IPS DF 6.9 (cell line): ENCODE measurements at places on chromosomes 7 and 10.

DNA sequence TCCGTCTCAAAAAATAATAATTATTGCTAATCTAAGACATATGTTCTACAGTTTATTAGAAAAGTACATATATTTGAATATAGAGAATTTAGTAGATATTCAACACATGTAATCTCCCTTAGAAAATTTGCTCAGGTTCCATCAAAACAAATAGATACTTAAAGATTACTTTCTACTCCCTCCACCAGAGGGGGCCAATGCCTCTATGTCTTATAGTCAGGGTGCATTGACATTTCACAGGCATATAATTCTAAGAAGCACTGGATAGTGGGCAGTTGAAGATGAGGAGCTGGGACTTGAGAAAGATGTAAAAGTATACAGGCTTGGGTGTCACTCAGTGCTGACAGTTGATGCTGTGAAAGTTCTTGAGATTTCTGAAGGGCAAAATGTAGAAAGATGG, 301.6 kb upstream of the HPS1 start:
- DNase-seq, result peak; percentile 25
- H3K36me3 ChIP-seq, result no peaks in the 10 kb centered on the region
- H3K4me3 ChIP-seq, result no peak overlapping the region
- H3K27ac ChIP-seq, result no peak overlapping the region
- H3K4me1 ChIP-seq, result no peaks in the 10 kb centered on the region

GRCh38 chr7:130426564-130426963, 14.3 kb downstream of the CEP41 start:
- H3K36me3 ChIP-seq, result no peaks in the 10 kb centered on the region
- H3K4me1 ChIP-seq, result no peaks in the 10 kb centered on the region
- H3K27ac ChIP-seq, result no peak overlapping the region
- DNase-seq, result no peak
- H3K4me3 ChIP-seq, result no peak overlapping the region

- no peaks in the 10 kb centered on the region for H3K4me1 ChIP-seq
- H3K4me3 ChIP-seq, result no peak overlapping the region
- no peaks in the 10 kb centered on the region for H3K36me3 ChIP-seq
- H3K27me3 ChIP-seq, result no peaks in the 10 kb centered on the region
- no peak overlapping the region for H3K27ac ChIP-seq
Measured at GRCh38 chr7:37526623-37527022, 78.0 kb upstream of the ELMO1 start.

DNA sequence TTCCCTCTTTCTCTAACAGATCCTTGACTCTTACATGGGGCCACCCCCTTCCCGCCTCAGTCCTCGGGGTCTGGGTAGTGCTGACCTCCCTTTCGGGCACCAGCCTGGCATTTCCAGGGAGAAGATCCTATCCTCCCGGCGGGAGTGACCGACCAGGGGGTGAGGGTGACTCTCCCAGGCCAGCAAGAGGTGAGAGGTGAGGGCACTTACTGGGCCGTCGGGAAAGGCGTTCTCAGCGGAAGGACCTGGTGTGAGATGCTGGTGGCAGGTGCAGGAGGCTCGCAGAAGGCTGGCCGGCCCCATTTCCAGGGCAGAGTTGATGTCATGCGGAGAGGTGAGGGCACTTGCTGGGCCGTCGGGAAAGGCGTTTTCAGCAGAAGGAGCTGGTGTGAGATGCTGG, 4.2 kb upstream of the FOXL3 start:
- H3K36me3 ChIP-seq, result no peaks in the 10 kb centered on the region; the same call in 1 of the 2 replicates
- H3K4me3 ChIP-seq, result no peak overlapping the region
- no peak overlapping the region for H3K27ac ChIP-seq
- peaks cover 26% of the 10 kb centered on the region for H3K27me3 ChIP-seq

DNA sequence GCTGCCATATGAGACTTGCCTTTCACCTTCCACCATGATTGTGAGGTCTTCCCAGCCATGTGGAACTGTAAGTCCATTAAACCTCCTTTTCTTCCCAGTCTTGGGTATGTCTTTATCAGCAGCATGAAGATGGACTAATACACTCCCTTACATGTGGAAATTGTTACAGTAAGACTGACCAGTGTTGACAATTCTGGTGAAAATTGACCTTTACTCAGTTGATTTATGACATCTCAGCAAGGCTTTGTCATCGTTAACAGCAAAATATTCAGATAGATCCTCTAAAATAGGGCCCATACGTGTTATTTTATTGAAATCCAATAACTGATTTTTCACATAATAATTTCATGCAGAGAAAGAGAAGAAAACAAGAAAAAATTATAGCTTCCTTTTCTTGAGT, 377.9 kb upstream of the SEMA3C start:
- H3K36me3 ChIP-seq, result no peaks in the 10 kb centered on the region
- H3K27me3 ChIP-seq, result no peaks in the 10 kb centered on the region
- no peak for DNase-seq
- H3K27ac ChIP-seq, result no peak overlapping the region
- no peaks in the 10 kb centered on the region for H3K4me1 ChIP-seq

- H3K27ac ChIP-seq, result no peak overlapping the region
- no peaks in the 10 kb centered on the region for H3K4me1 ChIP-seq
- no peak for DNase-seq
- H3K4me3 ChIP-seq, result no peak overlapping the region
Measured at GRCh38 chr7:22574754-22575520, 74.9 kb upstream of the STEAP1B start.

- no peak for DNase-seq
- H3K27me3 ChIP-seq, result peaks cover 7% of the 10 kb centered on the region; the same call in 1 of the 2 replicates
- H3K27ac ChIP-seq, result no peak overlapping the region
- H3K4me3 ChIP-seq, result no peak overlapping the region
- no peaks in the 10 kb centered on the region for H3K36me3 ChIP-seq
- no peaks in the 10 kb centered on the region for H3K4me1 ChIP-seq
Measured at GRCh38 chr7:80302636-80303035, 168.0 kb downstream of the GNAI1 start.

- no peaks in the 10 kb centered on the region for H3K36me3 ChIP-seq
- no peaks in the 10 kb centered on the region for H3K27me3 ChIP-seq
- H3K4me3 ChIP-seq, result no peak overlapping the region
- H3K27ac ChIP-seq, result no peak overlapping the region
Measured at GRCh38 chr7:151509670-151510333, 9.9 kb downstream of the RHEB start.

DNA sequence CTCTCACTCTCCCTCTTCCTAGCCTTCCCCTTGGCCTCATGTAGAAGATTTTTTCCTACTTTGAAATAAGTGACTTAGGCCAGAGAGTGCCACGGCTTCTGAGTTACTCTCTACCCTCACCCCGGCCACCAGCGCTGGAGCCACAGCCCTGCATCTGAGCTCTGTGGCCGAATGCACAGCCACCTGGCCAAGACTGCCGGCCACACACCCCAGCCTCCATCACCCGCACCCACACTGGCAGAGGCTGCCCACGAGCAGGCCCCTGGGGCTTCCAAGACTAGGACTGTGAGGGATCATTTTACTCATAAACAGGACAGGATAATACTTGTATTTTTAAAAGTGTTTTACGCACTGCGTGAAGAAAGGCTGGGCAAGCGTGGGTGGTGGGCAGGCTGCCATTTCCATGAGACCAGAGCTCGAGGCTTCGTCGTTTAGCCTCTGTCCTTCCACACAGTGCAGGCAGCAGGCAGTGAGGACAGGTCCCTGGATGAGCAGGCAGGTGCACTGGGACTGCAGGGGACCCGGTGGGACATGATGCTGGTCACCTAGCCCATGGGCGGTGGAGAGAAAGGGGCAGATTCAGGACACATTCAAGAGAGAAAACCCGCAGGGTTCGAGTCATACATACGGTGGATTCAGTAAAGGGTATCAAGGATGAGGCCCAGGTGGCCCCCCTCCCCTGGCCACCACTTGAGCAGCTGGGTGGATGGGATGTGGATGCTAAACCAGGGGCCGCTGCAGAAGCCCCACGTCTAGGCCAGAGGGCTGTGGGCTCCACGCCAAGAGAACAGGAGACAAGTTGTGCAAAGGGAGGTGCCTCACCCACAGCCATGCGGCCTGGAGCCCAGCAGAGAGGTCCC, 35.5 kb upstream of the RNF32 start:
- no peak for DNase-seq
- H3K27ac ChIP-seq, result no peak overlapping the region
- H3K4me3 ChIP-seq, result no peak overlapping the region
- no peaks in the 10 kb centered on the region for H3K4me1 ChIP-seq
- H3K27me3 ChIP-seq, result no peaks in the 10 kb centered on the region

GRCh38 chr7:54664235-54665228, 94.5 kb downstream of the SEC61G start:
- DNase-seq, result no peak
- peaks cover 7% of the 10 kb centered on the region; the same call in 1 of the 2 replicates for H3K27me3 ChIP-seq
- H3K4me3 ChIP-seq, result peak overlapping the region; percentile 19; the same call in 1 of the 2 replicates
- H3K36me3 ChIP-seq, result no peaks in the 10 kb centered on the region

DNA sequence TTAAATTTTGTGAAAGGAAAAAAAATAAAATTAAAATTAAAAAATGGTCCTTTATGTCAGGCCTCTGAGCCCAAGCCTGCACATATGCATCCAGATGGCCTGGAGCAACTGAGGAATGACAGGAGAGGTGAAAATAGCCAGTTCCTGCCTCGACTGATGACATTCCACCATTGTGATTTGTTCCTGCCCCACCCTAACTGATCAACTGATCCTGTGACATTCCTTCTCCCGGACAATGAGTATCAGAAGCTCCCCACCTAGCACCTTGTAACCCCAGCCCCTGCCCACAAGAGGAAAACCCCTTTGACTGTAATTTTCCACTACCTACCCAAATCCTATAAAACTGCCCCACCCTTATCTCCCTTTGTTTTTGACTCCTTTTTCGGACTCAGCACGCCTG, 972.2 kb upstream of the GHITM start:
- DNase-seq, result no peak
- no peak overlapping the region for H3K27ac ChIP-seq
